ENCODE measurements at places on chromosomes 7 and 10. TPM values are rescaled to one million over a fixed set of nuclear protein-coding genes. Genes with fewer than 3 reads are reported as not detected.

The AGBL3 gene
- 16.9 TPM for total RNA-seq

The TNRC18 gene
- 33.2 TPM for total RNA-seq

The OR2A1 gene
- 6.3 TPM for total RNA-seq

- DNase-seq: no peak
Measured at GRCh38 chr10:60732807-60733516, 45.3 kb upstream of the CDK1 start.

- DNase-seq: no peak
Measured at GRCh38 chr7:43767311-43767710, 8.8 kb downstream of the BLVRA start.

Data from umbilical cord (tissue), 2 donors.